ENCODE measurements at places on chromosomes 3 and 15. TPM values are rescaled to one million over a fixed set of nuclear protein-coding genes. Genes with fewer than 3 reads are reported as not detected.

DNA sequence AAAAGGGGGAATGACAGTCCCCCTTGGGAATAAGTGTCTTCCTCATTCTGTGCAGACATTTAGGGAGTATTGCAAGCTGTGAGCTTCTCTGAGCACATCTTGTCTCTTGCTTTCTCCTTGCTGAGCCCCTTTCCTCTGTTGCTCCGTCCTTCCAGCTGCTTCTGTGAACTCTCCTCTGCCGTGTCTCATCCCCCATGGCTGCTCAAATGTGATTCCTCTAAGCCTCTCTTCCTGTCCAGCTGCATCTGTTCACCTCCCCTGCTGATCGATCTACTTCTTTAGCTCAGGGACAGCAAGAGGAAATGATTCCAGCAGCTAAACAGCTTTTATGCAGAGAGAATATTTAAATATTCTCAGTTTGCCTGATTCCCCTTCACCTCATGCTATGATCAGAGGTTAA lies 328.0 kb upstream of the DNAJC19 start:
- no peak for DNase-seq

DNA sequence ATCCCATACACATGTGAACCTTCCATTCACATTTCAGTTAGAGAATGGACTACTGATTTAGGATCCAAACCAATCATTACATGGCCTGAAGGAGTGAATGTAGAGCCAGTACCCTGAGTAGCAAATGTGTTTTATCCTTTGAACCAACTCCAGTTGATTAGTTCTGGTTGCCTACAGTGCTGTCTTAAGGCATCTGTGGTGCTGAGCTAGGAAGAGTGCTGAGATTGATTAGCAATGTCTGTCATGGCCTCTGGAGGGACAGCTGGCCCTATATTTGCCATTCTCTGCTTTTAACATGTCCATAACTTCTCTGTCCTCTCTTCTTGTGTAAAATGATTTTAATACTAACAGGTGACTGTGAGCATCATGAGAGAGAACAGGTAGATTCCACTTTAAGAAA lies 11.1 kb downstream of the LRTM1 start:
- no peak for DNase-seq

DNA sequence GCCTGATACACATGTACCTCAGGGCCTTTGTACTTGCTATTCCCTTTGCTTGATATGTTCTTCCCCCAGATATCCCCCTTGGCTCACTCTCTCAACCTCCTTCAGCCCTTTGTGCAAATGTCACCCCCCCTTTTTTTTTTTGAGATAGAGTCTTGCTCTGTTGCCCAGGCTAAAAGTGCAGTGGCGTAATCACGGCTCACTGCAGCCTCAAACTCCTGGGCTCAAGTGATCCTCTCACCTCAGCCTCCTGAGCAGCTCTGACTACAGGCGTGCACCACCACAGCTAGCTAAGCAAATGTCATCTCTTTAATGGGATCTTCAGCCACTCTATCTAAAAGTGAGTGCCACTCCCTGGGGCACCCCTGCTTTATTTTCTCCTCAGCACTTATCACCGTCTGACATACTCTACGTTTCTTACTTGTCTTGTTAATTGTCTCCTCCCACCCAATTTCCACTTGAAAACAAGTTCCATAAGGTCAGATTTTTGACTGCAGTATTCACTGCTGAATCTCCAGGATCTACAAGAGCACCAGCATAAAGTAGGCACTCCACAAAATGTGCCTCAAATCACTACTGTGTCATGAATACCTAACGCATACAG lies 14.6 kb downstream of the IP6K2 start:
- DNase-seq, result no peak

Gene ANKRD63
- total RNA-seq, result not detected

Gene PLSCR2
- not detected for total RNA-seq

Measured in stomach (tissue), 19 donors.